ENCODE measurements at places on chromosomes 1 and 21.

GRCh38 chr1:243623841-243624240 is 226.2 kb downstream of the AKT3 start:
- DNase-seq, result no peak

GRCh38 chr1:228368801-228369607 is 37.6 kb downstream of the TRIM11 start:
- DNase-seq, result no peak

- no peak for DNase-seq
Measured at GRCh38 chr1:157952601-157953000, 40.8 kb upstream of the KIRREL1 start.

DNA sequence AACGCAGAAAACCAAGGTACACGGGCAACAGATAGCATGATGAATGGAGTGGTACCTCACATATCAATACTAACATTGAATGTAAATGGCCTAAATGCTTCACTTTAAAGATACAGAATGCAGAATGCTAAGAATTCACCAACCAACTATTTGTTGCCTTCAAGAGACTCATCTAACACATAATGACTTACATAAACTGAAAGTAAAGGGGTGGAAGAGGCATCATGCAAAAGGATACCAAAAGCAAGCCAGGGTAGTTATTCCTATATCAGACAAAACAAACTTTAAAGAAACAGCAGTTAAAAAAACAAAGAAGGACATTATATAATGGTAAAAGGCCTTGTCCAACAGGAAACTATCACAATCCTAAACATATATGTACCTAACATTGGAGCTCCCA is 137.1 kb upstream of the APP start:
- DNase-seq, result no peak

GRCh38 chr1:112033439-112034120 is 44.1 kb upstream of the KCND3 start:
- no peak for DNase-seq

- DNase-seq, result no peak
Measured at GRCh38 chr1:21648791-21649190, 20.4 kb downstream of the RAP1GAP start.

GRCh38 chr1:5509664-5510452 is 482.4 kb downstream of the NPHP4 start:
- peak; percentile 27 for DNase-seq

Data from activated CD8-positive, alpha-beta memory T cell treated with anti-CD3 and anti-CD28 coated beads for 1 hour (primary cell).